Airway epithelial cell (primary cell): ENCODE measurements at places on chromosomes 2 and 18. TPM values are rescaled to one million over a fixed set of nuclear protein-coding genes. Genes with fewer than 3 reads are reported as not detected.

Gene PROC
- 1.3 and 2.4 TPM in 2 replicates for total RNA-seq

Gene PLEKHH2
- 1.1 and 2.5 TPM in 2 replicates for total RNA-seq

Gene SH2D6
- total RNA-seq, result not detected in 2 replicates

Gene ITGAV
- total RNA-seq, result 61.0 and 65.5 TPM in 2 replicates

Gene SERPINB11
- total RNA-seq, result 0.05 and 0.35 TPM in 2 replicates

Gene ARL4C
- total RNA-seq, result 24.6 and 32.6 TPM in 2 replicates

Gene UGT1A10
- total RNA-seq, result not detected in 2 replicates

Gene CXCR1
- not detected in 2 replicates for total RNA-seq
